ENCODE measurements at places on chromosomes 11 and 22.

DNA sequence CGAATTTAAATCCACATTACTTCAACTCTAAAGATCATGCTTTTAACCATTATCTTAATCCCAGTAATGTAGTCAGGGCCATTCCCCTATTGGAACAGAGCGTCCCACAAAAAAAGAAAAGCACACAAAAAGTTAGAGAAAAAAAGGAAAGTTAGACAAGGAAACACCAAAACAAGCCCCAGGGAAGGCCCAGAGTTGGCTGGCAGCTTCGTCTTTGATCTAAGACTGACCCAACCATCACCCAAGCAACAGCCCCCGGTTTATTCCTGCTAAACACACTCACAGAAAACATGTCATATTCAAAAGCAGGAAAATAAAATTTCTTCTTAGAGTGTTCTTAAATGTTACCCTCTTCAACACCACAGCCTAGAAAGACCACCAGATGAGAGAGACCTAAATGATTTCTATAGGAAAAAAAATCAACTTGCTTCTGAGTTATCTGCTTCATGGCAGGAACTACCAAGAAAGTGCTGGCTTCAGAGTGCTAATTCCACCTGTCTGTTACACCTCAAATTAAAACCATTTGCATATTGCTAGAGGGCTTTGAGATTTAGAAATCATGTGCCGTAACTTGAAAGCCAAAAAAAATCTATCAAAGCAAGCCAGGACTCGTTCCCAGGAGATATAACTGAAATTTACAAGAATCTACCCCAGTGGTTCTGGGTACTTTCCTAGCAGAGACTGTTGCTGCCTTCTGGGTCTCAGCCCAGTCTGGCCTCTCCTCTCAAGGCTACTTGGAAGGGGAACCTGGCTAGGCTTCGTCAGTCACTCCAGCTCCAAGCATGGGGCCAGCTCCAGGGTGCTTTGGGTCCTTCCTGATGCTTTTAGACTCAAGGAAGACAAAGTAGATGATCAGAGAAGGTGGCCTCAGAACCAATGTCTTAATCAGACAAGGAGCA is 31.2 kb downstream of the POU2AF3 start:
- DNase-seq: no peak

DNA sequence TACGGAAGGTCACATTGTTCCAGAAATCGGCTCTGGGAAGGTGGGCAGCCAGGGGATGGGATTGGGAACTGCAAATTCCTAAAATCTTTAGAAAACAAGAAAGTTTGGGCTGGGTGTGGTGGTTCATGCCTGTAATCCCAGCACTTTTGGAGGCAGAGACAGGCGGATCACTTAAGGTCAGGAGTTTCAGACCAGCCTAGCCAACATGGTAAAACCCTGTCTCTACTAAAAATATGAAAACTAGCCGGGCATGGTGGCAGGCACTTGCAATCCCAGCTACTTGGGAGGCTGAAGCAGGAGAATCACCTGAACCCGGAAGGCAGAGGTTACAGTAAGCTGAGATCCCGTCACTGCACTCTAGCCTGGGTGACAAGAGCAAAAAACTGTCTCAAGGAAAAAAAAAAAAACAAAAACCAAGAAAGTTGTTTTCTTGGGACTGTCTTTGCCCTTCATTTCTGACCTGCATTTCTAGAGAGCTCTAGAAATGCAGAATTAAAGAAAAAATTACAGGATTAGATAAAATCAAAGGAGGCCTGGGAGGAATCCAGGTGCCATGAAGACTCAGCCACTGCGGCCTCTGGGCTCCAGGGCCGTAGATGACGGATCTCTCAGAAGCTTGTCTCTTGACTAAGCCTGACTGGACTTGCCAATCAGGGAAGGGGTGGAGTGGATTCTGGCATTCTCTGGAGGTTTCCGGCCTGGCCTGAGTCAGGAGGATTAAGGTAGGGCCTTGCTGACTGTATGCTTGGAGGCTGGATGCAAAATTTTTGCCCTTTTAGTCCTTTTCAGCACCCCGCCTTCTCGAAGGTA is 5.3 kb upstream of the MALAT1 start:
- DNase-seq: peak; percentile 97

- no peak for DNase-seq
Observed at GRCh38 chr11:44306052-44306917, 3.7 kb downstream of the ALX4 start.

DNA sequence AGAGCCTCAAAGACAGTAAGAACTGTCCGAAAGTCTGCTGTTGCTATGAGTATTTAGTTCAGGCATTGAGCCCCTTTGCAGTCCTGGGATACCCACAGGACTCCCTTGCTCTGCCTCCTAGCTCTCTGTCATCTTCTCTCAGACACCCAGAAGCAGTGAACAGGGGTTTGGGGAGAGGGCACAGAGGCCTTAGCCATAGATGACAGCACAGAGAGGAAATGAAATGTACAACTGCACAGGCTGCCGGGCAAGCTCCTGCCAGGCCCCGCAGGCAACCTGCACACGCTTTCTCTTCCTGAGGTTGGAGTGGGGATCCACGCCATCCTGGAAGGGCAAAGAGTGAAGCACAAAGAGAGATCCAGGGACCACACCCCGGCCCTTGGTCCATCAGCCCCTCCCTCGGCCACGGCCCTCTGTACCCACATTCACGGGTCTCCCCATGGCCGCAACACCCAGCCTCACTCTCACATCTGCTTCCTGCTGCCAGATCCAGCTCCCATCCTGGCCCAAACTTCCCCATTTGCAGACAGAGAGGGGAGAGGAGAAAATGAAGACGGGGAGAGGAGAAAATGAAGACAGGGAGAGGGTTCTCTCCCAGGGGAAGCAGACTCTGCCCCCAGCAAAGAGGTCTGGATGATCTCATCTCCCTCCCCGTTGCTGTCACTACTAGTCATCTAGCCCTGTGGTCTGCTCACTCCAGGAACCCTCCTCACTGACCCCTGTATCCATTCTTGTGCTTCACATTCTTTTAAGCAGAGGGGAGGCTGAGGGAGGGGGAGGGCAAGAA is 40.7 kb downstream of the CD6 start:
- DNase-seq: no peak
